Adrenal gland (tissue), 19 donors: ENCODE measurements at places on chromosomes 16 and 17. TPM values are rescaled to one million over a fixed set of nuclear protein-coding genes. Genes with fewer than 3 reads are reported as not detected.

Gene MYCBPAP
- 4.4 TPM for polyA plus RNA-seq

Gene PDP2
- polyA plus RNA-seq: 1.3 TPM

Gene ADAP2
- 7.8 TPM for polyA plus RNA-seq

Gene PPP1R9B
- 21.8 TPM for polyA plus RNA-seq

Gene CCDC102A
- polyA plus RNA-seq: 8.5 TPM

Gene HOXB13
- polyA plus RNA-seq: not detected

Gene PRCD
- 4.5 TPM for polyA plus RNA-seq

Gene CA7
- polyA plus RNA-seq: not detected

Gene FBXW10B
- 2.0 TPM for polyA plus RNA-seq

Gene HEXD
- 8.9 TPM for polyA plus RNA-seq

Gene KRTAP4-5
- polyA plus RNA-seq: not detected

Gene GPS1
- polyA plus RNA-seq: 305 TPM

Gene TPSD1
- not detected for polyA plus RNA-seq

Gene KREMEN2
- not detected for polyA plus RNA-seq

Gene TOX3
- polyA plus RNA-seq: 2.2 TPM

Gene FBXO39
- not detected for polyA plus RNA-seq

Gene PYCARD
- 3.2 TPM for polyA plus RNA-seq

Gene DRC7
- 0.03 TPM for polyA plus RNA-seq

Gene HBA2
- 51.7 TPM for polyA plus RNA-seq

Gene BAIAP2
- polyA plus RNA-seq: 12.1 TPM

Gene ABCA6
- polyA plus RNA-seq: 11.6 TPM

Gene HSD17B2
- polyA plus RNA-seq: 0.16 TPM

Gene ACAP1
- polyA plus RNA-seq: 54.1 TPM

Gene NTN1
- polyA plus RNA-seq: 0.24 TPM

Gene DCXR
- 96.0 TPM for polyA plus RNA-seq

Gene KRT33B
- polyA plus RNA-seq: not detected

Gene SDR42E2
- 0.08 TPM for polyA plus RNA-seq

Gene CACNA1H
- 20.1 TPM for polyA plus RNA-seq

Gene CHMP1A
- 32.5 TPM for polyA plus RNA-seq

Gene RAD51C
- polyA plus RNA-seq: 29.7 TPM

Gene GAST
- polyA plus RNA-seq: not detected

Gene TNFSF13
- polyA plus RNA-seq: 19.4 TPM

Gene HOXB9
- 0.64 TPM for polyA plus RNA-seq

Gene MGAT5B
- 0.24 TPM for polyA plus RNA-seq

Gene TEDC2
- polyA plus RNA-seq: 0.33 TPM

Gene COG4
- polyA plus RNA-seq: 128 TPM

Gene TEX14
- polyA plus RNA-seq: 0.24 TPM

Gene GPR142
- polyA plus RNA-seq: not detected

Gene CD300H
- not detected for polyA plus RNA-seq

Gene GPRC5C
- polyA plus RNA-seq: 29.8 TPM

Gene WNK4
- polyA plus RNA-seq: 0.08 TPM

Gene GPR139
- polyA plus RNA-seq: not detected

Gene TMED6
- 2.5 TPM for polyA plus RNA-seq

Gene CETP
- polyA plus RNA-seq: 1.2 TPM

Gene IFI35
- 68.1 TPM for polyA plus RNA-seq

Gene MRPL27
- 159 TPM for polyA plus RNA-seq

Gene ALOX15B
- polyA plus RNA-seq: 5.8 TPM

Gene XYLT1
- polyA plus RNA-seq: 1.3 TPM

Gene MSI2
- 360 TPM for polyA plus RNA-seq

Gene KRTAP1-1
- not detected for polyA plus RNA-seq

Gene TNS4
- 0.07 TPM for polyA plus RNA-seq

Gene ARHGAP44
- polyA plus RNA-seq: 2.0 TPM

Gene HCRT
- not detected for polyA plus RNA-seq

Gene NFATC2IP
- 10.4 TPM for polyA plus RNA-seq

Gene SLC12A3
- polyA plus RNA-seq: not detected

Gene IL34
- polyA plus RNA-seq: 35.0 TPM

Gene CDH8
- polyA plus RNA-seq: 0.64 TPM

Gene CORO1A
- 56.2 TPM for polyA plus RNA-seq
